Activated CD8-positive, alpha-beta memory T cell treated with anti-CD3 and anti-CD28 coated beads, Interleukin-2, amount 10 ng/mL, durations not matched to agents 7 days and 5 days (primary cell): ENCODE measurements at places on chromosomes 3 and 15.

GRCh38 chr3:46672349-46672695 is 21.2 kb downstream of the ALS2CL start:
- no peak for DNase-seq

DNA sequence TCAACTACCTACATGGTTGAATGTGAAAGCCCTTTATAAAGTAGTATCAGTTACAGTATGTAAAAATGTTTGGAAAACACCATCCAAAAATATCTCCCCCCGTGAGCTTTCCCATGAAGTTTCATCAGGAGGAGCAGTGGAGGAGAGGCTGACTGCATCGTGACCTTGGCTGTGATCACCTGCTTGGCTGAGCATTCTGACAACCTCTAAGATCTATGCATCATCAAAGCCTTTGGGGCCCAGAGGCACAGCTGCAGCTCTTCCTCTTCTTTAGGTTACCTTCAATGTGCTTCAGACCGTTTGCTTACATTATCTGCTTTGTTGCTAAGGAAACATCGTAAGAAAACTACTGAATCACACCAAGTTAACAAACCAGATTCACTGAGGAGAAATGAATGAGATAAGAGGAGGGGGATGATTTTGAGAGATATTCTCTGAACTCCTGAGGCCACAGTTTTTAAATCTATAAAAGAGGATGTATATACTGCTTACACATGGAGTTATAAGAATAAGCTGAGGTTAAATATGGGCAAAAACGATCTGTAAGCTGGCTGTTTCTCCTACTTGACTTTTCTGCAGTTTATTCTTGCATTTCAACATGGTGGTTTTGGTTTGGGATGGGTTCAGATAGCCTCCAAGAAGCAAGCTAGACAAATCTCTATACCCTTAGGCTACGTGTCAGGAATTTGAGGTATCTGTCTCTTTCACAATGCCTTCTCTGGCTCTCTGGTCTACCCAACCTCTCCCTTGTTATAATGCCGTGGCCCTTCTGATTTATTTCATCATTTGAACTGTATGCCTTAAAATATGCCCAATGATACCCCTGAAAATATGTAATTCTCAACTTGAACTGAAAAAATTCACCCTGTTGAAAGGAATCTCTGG is 4.0 kb downstream of the GCSAM start:
- peak; percentile 59 for DNase-seq

DNA sequence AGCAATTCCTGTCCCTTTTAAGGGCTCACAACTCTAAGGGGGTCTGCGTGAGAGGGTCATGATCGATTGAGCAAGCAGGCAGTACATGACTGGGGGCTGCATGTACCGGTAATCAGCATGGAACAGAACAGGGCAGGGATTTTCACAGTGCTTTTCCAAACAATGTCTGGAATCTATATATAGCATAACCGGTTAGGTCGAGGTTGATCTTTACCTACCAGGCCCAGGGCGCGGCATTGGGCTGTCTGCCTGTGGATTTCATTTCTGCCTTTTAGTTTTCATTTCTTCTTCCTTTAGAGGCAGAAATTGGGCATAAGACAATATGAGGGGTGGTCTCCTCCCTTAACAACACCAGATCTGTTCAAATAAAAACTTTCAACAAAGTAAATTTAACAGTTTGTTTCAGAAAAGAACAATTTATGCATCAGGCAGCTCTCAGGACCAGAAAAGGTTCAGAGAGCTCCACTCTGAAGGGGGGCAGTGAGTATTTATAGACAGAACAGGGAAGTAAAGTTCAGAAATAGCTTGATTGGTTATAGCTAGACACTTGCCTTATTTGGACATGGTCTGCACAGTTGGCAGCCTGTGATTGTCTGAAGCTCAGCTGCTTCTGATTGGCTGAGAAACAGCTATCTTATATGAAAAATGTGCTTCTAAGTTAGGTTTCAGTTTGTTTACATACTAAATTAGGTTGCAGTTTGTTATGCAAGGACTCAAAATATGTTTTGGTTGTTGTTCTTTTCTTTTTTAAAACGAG is 17.2 kb upstream of the B4GALT4 start:
- DNase-seq = no peak

DNA sequence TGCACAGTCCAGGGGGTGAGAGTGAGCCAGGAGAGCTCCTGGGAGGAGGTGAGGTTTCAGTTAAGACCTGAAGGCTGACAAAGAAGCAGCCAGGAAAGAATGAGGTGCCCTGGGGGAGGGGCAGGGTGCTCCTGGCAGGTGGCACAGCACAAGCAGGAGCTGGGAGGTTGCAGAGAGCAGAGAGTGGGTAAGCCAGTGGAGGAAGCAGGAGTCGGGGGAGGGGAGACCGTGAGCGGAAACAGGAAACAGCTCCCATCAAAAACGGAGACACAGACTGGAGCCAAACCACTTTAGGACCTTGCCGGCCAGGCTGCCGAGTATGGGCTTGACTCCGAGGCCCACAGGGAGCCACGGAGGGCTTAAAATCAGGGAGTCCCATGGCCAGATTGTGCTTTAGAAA is 12.1 kb upstream of the FBLN2 start:
- no peak for DNase-seq

GRCh38 chr15:76285241-76285825 is 25.9 kb downstream of the ETFA start:
- DNase-seq = no peak
